ENCODE measurements at places on chromosomes 16 and 17.

DNA sequence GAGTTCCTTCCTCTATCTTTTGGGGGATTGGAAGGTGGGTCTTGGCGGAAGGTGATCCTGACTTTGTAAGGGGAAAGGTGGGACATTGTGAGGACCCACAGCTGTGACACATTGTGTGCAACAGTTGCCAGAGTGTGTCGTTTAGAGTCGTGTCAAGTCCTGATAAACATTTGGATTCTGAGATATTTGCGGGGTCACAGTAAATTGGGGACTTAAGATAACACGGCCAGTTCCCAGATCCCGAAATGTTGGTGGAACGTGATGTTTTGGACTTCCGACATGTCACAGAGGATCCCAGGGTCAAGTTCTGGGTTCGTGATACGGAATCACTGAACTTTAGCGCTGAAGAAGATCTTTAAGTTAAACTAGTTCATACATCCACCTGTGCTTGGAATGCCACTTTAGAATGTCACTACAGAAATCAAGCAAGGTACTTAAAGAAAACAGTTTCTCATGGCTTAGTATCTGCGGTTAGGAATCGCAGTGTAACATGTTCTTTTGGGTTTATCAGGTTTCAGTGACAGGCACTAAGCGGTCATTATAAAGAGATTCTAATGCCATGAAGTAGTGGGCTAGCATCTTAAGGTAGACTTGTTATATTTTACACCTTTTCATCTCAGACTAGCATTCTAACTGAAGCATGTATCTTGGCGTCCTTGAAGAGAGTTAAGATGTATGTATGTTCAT, 815 bp downstream of the ATAD5 start:
- DNase-seq: no peak

GRCh38 chr16:16001596-16002255, 52.3 kb downstream of the ABCC1 start:
- no peak for DNase-seq

DNA sequence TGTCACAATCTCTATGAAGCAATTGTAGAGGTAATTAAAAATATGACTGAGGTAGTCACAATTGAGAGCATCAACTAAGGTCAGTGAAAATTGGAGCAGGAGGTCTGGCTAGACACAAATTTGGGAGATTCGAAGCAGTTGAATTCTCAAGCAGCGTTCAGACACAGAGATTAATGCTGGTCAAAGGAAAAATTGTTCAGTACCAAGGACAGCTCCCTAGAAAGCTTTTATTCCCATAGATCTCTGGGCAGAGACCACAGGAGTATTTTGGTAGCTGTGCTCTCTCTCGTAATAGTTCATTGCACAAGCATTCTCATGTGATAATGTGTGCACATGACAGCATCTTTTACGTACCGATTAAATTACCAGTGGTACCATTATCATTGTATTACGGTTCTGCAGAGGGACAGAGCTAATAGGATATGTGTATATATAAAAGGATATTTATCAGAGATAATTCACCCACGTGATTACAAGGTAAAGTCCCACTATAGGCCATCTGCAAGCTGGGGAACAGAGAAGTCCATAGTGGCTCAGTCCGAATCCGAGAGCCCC, 387.5 kb upstream of the HSBP1 start:
- DNase-seq: no peak

DNA sequence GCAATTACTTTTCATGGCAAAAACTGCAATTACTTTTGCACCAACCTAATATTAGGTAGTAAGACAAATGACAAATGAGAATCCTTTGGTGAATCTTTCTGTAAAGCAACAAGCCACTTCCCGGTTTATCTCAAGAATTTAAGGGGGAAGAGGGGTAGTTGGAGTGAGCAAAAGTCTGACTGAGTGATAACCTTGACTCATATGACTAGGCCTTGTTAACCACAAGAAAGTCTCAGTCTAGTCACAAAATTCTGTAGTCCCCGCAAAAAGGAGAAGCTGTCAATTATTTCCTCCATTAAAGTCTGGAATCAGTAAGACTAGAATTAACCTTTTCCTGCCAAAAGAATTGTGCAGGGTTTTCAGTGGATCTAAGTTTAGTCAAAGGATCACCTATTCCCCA, 72.2 kb upstream of the GNAO1 start:
- DNase-seq: no peak

- no peak for DNase-seq
Observed at GRCh38 chr16:67249178-67250044, 632 bp downstream of the SLC9A5 start.

DNA sequence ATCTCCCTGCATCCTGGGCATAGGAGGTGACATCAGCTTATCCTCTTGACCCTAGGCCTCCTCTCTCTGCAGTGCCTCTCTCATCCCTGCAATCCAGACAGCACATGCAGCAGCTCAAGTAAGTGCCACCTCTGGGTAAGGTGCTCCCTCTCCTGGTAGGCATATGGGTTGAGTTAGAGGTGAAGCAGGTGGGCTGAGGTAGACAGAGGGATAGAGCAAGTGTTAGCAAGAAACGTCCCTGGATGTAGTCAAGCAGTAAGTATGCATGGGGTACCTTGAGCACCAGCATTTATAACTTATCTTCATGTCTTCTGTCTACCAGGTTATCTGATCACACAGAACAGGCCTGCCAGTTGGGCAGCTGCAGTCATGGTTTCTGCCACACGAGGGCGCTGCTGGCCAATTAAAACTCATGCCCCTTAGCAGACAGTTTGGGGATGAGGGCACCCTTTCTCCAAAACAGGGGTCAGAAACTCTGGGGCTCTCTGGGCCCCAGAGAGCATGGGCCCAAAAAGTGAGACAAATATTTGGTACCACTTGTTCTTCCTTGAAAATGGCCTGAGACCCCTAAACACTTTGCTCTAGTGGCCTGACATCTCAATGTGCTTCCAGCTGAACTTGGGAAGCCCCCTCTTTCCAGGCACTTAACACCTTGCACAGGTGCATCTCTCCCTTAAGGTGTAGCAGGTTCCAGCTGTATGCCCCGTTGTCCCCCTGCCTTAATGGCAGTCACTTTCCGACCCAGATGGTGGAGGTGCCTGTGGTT, 59.8 kb downstream of the NEUROD2 start:
- peak; percentile 65 for DNase-seq

- DNase-seq: no peak
Observed at GRCh38 chr16:75559564-75560372, 3.7 kb upstream of the TMEM231 start.

GRCh38 chr17:26809033-26809432, 484.9 kb upstream of the WSB1 start:
- no peak for DNase-seq

DNA sequence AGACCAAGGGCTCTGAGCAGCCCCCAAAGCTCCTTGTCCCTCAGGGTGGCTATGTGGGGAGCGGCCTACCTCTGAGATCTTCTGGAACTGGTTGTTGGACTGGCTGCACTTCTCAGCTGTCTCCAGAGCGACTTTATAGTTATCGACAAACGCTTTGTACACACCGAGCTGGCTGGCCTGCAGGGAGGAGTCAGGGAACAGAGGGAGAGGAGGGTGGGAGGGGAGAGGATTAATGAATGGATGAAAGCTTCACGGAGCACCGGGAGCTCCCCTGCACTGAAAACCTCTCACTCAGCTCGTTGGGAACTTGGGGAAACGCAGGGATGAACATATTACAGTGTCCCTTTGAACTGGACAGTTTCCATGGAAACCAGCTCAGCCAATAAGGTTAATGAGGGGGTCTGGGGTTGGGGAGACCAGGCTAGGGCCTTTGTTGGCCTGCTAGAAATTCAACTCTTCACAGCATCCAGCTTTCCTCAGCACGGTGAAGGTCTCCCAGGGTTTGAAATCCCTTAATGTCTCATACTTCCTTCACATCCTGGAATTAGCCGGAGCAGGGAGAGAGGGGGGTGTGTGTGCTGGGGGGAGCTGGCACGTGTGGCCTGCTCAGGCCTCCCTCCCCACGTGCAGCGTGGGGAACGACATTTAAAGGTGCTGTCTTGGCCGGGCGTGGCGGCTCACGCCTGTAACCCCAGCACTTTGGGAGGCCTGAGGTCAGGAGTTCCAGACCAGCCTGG, 86.7 kb downstream of the TIMM22 start:
- no peak for DNase-seq

GRCh38 chr17:37213927-37214326, 161.9 kb upstream of the C17orf78 start:
- DNase-seq: no peak

DNA sequence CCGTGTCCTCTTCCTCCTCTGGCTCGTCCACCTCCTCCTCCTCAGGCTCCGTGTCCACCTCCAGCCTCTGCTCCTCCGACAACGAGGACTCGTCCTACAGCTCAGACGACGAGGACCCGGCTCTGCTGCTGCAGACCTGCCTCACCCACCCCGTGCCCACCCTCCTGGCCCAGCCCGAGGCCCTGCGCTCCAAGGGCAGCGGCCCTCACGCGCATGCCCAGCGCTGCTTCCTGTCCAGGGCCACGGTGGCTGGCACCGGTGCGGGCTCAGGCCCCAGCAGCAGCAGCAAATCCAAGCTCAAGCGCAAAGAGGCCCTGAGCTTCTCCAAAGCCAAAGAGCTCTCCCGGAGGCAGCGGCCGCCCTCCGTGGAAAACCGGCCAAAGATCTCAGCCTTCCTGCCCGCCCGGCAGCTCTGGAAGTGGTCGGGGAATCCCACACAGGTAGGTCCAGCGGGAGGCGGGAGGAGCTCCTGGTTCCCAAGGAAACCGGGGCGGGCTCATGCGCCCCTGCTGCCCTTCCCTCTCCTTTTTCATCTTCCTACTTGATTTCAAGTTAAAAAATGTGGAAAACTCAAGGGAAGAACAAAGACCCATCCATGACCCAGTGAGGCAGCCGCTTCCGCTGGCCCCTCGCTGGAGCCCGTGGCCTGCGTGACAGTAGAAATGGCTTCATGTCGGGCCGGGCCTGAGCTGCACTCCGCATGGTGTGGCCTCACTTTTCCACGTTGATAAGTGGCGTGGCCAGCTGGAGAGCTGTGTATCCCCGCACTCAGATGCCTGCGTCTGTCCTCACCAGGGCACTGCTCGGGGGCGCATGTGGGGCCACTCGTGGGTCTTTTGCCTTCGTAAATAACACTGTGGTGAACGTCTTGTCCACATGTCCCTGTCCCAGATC, 50.7 kb downstream of the ACTG1 start:
- DNase-seq: no peak

DNA sequence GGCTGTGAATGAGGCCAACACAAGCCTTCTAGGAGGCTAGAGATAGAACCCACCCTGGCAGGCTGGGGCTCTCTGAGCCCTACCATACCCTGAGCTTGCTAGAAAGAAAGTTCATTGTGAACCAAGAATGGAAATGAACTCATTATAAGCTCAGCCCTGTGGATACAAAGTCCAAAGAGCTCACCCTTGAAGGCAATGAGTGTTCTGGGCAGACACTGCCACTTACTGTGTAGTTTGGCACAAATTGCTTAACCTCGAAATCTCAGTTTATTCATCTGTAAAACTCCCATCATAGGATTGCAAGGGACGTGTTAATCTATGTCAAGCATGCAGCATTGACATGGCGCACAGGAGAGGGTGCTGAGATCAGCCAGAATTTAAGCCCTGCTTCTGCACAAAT, 5.5 kb downstream of the KDM8 start:
- no peak for DNase-seq

DNA sequence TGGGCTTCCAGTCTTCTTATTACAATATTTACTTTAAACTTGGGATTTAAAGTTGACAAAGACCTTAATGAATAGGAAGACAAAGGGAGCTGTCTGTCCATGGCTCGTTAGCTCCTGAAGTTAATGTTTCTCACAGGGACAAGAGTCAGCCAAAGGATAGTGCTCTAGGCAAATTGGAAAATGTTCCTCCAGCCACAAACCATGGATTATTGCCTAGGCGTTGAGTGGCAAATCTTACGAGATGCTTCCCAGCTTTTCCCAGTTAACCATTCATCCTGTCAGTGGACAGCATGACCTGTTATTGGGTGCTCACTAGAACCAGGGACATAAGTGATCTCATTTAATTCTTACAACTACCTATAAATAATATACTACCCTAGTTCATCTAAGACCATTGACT, 3.6 kb downstream of the TEX2 start:
- no peak for DNase-seq

DNA sequence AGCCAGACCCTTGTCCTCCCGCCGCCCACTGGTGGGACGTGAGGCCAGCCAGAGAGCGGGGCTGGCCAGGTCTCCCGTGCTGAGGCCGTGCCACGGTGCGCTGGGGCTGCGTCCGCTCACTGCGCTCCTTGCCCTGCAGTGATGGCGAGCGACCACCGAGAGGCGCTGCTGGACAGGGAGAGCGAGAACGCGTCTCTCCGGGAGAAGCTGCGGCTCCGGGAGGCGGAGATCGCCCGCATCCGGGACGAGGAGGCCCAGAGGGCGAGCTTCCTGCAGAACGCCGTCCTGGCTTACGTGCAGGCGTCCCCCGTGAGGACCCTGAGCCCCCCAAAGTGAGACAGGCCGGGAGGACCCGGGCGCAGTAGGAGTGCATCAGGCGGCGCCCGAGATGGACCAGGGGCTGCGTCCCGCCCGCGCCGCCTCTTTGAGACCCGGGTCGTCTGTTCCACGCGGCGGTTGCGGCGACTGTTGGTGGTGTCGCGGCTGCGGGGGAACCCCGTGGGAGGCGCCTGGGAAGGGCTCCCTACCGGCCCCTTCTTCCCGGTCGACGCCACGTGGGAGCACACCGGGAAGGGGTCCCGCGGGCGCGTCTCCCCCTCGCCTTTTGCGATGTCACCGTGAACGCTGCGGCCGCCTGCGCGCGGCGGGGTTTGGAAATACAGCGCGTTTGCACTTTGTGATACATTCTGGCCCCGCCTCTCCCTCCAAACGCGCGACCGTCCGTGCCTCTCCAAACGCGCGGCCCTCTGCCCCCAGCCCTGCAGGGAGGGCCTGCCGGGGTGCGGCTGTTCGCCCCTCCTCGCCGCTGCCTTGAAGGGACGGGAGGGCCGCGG, 792 bp upstream of the RAC3 start:
- DNase-seq: peak; percentile 83

DNA sequence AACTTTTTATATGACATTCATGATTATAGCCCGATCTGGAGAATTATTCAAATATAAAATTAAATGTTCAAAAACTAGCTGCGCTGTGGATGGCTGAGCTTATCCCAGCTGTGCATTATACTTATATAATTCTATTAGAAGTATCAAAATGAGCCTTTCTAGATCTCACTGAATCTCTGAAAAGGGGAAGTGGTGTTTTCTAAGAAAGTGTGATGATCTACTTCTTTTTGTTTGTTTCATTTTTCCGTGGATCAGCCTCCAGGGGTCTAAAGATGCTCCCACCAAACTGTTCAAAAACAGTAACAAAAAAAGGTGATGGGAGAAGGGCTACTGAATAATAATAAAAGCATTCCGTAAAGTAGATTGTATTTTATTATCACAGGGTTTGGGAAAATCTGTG, 411.3 kb upstream of the PSMD7 start:
- DNase-seq: no peak

DNA sequence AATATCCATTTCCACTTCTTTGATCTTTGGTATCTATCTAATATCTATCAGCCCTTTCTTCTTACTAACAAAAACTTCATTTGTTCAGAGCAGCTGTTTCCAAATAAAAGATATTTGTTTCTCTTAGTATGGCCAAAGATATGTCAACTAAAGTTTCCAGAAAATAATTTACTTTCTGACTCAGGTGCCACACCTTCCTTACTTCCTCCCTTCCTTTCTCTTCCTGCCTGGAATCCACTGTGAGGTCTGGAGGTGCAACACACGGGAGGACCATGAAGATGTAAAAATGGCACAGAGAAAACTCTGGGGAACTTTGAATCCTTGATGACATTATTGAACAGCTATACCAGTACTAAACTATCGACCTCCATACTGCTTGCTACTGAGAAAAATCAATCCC, 14.0 kb downstream of the MED13 start:
- DNase-seq: no peak

All from stimulated activated naive CD4-positive, alpha-beta T cell (primary cell).